Stimulated activated CD8-positive, alpha-beta memory T cell treated with anti-CD3 and anti-CD28 coated beads, Interleukin-15, amount 100 ng/mL, for 24 hours (primary cell): ENCODE measurements at places on chromosomes 7 and 10.

- no peak for DNase-seq
These were observed 25.2 kb upstream of the OTUD1 start for GRCh38 chr10:23413629-23414089.

DNA sequence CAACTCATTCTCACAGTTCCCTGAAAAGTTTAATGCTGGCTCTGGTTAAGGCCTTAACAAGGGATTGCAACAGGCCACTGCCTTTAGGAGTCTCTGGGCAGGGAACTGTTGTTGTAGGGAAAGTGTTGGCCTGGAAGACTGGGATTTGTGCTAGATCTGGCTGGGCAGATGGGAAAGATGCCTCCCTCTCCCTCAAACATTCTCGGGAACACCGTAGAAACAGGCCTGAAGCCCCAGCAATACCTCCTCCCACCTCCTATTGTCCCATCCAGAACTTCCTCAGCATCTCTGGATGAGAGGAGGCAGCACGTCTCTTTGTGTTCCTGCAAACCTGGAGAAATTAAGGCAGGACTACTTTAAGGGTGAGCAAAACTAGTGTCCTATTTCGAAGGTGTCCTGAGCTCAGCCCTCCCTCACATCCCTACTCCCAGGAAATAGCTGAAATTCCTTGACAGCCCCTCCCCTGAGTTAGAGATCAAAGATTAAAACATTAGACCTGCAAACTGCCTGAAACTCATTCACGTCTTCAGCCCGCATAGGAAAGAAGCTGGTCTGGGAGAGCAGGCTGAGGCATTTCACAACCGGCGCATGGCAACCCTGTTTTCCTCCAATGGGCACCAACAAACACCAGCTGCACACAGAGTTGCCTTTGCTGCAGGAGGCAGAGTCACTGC lies 10.9 kb upstream of the MAP3K8 start:
- DNase-seq: no peak

DNA sequence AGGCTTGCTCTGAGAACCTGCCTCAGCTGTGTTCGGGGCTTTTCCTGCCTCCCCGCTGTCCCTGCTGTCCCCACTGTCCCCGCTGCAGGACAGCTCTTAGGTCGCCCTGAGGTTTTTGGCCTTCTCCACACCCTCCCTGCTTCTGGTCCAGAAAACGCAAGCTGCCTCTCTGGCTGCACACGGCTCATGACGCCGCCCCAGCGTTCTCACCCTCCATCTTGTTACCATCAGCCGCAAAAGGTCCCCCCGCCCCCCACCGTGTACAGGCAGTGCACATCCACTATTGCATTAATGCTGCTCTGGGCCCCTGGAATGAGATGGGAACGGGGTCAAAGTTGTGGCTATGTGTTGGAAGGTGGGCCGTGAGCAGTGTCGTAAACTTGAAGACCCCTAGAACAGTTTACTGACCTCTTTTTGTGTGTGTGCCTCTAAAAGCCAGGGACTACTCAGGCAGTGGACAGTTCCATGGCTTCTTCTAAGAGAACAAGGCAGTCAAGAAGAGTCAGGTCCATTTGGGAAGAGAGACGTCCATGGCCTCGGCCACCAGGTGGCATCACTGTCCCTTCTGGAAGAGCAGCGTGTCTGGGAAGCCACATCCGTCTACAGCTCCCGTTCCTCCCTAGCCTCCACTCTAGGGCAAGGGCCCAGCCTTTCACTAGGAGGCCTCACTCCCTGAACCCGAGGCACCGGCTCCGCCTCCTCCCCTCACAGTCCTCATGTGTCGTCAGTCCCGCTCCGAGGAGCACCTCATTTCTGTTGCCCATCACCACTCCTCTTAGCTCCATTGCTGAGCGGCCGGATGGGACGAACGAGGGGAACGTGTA lies 38.5 kb upstream of the MKRN1 start:
- peak; percentile 43 for DNase-seq

GRCh38 chr10:17734432-17735080 lies 17.4 kb upstream of the TMEM236 start:
- no peak for DNase-seq

DNA sequence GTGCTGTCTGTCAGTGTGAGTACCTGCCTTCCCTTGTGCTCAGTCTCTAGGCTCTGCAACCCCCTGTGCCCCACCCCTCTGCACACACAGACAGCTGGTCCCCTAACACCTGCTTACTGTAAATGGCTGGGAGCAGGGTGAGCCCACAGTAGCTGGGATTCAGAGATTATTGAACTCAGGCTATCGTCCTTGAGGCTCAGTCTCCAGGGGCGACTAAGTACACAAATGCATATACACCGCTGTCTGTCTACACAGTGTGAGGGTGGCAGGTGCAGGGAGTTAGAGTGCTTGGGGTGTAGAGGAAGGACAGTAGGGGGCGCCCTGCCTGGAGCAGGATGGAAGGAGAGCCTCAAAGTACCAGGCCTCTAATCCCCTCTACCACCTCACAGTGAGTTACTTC lies 12.9 kb downstream of the UPP1 start:
- no peak for DNase-seq
